ENCODE measurements at places on chromosomes 7 and 10. TPM values are rescaled to one million over a fixed set of nuclear protein-coding genes. Genes with fewer than 3 reads are reported as not detected.
A peak's percentile ranks its signal among the peaks of the same experiment; 100 is the strongest.

The FAM180A gene
- not detected for total RNA-seq

The PAPOLB gene
- total RNA-seq, result 0.10 TPM

The ST8SIA6 gene
- 1.7 TPM for total RNA-seq

The SPDYE18 gene
- not detected for total RNA-seq

The C1QL3 gene
- 0.80 TPM for total RNA-seq

The COBL gene
- 1.8 TPM for total RNA-seq

The ZNF736 gene
- total RNA-seq, result 15.8 TPM

The HOXA2 gene
- 1.1 TPM for total RNA-seq

The IFIT3 gene
- total RNA-seq, result 16.8 TPM

The HECW1 gene
- 0.15 TPM for total RNA-seq

The TAS2R4 gene
- total RNA-seq, result 1.1 TPM

The SKIDA1 gene
- total RNA-seq, result 5.9 TPM

The PALD1 gene
- total RNA-seq, result 166 TPM

The TMEM196 gene
- total RNA-seq, result not detected

- no peak for DNase-seq
Measured at GRCh38 chr10:3651969-3652653, 132.9 kb downstream of the KLF6 start.

GRCh38 chr10:97475936-97476594 lies 22.2 kb downstream of the MMS19 start:
- no peak for DNase-seq

GRCh38 chr10:124705817-124706461 lies 38.2 kb downstream of the FAM53B start:
- DNase-seq, result no peak

- DNase-seq, result no peak
Measured at GRCh38 chr7:72057231-72057630, 354.9 kb downstream of the CALN1 start.

DNA sequence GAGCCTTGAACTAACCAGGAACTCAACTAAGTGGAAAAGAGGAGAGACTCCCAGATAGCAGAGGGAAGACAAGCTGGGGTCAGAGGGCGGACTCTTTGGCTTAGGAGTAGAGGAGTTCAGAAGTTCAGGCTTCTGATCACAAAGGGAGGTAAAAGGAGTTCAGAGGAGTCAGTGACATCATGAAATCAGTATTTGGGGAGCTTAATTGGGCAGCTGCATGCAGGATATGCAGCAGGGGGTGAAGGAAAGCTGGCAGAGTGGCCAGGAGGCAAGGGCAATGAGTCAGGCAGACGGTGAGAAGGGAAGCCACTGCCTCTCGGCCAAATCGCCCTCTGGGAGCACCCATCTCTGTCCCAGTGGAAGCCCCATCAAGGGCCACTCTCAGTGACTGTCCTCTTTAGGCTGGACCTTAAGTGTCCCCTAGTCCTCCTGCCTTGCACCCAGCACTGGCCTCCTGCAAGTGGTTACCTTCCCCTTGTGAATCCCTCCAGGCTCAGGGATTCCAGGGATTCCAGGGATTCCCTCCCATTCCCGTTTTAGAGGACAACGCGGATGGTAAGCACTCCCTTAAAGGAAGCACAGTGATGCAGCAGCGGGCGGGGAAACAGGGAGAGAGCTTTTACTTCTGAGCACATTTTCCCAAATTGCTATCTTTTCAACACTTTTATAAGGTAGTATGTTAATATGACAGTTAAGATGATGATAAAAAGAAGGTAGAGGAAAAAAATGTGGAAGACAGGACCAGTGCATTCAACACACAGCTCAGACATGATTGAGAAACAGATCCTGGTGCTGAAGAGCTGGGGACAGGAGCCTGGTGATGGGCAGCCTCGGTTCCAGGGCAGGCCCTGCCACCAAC lies 72.6 kb downstream of the KCNMA1 start:
- no peak for DNase-seq

DNA sequence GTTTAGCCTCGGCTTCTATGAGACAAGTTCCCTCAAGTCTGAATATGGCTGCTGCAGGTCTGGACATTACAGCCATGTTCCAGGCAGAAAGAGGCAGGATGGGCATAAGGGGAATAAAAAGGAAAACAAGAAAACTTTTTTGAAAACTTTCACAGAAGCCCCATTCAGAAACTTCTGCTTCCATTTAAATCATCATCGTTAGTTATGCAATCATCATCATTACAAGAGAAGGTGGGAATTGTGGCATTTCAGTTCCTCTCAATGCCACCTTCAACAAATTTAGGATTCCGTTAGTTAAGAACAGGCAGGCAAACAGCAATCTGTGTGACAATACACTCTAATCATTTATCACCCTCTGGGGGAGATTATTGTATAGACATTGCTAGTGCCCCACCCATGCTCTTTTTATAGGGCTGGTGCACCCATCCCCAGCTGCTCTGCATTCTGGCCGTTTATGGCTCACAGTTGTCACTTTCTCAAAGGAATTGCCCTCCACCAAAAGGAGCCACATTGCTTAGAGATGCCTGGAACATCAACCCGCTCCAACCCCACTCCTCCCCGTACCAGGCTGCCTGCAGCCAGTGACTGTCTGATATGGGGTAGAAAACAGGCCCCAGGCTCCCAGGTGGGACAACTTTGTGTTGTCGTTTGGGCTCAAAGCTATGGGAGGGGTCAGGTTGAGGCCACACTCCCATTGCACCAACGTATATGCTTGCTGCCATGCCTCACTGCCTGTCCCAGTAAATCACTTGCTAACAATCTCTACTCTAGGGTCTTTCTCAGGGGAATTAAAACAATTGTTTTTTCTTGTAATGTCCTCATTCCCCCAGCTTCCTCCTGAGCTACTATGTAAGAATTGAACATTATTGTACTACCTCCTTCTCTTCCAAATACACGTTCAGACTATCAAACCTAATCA lies 24.2 kb downstream of the ITGB8 start:
- no peak for DNase-seq

DNA sequence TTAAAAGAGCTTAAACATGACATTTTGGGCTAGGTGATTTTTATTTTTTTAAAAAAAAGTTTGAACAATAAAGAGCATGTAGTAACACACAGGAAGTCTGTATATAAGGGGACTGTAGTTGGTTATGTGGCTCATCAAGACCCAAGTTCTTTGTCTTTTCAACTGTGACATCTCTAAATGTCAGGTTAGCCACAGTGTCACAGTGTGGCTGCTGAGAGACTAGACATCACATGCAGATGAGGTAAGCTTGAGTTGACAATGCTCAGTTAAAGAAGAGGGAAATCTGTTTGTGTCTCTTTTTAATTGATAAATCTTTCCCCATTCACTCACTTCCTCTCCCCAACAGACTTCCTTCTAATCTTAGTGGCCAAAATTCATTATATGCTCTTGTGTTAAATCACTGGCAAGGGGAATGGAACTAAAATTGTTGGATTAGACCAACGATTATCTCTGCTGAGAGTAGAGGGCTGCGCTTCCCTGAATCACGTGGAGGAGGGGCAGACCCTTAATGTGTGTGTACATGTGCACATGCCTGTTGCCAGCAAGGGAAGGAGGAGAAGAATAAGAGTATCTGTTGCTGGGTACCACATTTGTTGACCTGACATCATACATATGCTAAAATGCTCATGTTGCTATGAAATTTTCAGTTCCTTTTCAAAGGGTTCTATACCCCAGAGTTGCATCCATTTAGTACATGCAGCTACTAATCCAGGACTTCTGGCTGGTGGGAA lies 78.3 kb downstream of the MMRN2 start:
- no peak for DNase-seq

GRCh38 chr10:30017556-30017955 lies 41.8 kb downstream of the JCAD start:
- DNase-seq, result no peak

GRCh38 chr10:15472431-15473395 lies 101.6 kb upstream of the FAM171A1 start:
- no peak for DNase-seq

DNA sequence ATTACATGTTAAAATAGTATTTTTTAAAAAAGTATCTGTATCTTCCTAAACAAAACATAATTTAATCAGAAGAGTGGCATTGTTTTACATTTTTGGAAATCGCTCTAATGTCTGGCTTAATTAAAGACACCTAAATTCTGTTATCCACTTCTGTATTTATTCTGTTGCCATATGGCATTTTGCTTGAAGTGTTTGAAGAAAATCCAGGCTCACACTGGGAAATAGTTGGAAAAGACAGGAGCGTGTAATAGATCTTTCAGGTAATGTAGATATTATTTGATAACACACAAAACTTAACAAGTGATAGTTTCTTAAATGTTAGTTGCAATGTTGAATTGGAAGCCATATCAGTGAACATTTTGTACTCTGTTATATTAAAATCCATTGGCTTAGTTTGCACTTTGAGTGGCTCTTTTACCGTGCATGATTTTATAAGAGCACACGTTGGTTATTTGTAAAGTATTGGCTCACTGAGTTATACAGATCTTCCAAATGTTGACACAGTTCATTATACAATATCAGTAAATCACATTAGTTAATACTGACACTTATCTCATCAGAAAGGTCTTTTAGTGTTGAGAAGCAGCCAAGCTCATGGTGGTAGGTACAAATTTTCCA lies 128.4 kb upstream of the NPVF start:
- no peak for DNase-seq

- no peak for DNase-seq
Measured at GRCh38 chr10:102511583-102512274, 8.0 kb downstream of the SUFU start.

GRCh38 chr7:141133646-141134045 lies 59.8 kb downstream of the TMEM178B start:
- no peak for DNase-seq

DNA sequence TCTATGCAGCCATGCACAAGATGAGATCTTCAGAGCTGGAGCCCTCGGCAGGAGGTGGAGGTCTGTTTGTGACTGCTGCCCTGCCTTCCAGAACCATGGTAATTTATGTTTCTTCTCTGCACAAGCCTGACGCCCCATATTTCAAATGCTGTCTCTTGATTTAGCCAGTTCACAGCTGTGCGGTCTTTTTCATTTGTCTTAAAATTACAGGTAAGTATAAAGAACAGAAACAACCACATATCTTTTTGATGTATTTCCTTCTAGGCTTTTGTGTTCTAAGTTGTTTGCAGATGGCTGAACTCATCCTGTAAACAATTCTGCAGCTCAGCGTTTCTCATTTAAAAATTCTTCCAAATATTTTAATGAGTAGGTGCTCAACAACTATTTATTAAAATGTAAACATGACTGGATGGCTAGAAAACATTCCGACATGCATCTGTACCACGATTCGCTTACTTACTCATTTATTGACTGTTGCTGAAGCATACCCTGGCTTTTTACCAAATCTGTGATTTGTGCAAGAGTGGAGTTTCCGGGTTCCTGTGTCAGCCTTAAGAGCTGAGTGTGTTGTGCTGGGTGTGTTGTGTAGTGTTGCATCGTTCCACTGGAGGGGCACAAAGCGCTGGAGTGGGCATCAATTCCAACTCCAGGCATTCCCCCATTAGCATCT lies 58.9 kb downstream of the PIP4K2A start:
- DNase-seq, result no peak

- DNase-seq, result no peak
Measured at GRCh38 chr10:3971713-3972112, 186.7 kb upstream of the KLF6 start.

DNA sequence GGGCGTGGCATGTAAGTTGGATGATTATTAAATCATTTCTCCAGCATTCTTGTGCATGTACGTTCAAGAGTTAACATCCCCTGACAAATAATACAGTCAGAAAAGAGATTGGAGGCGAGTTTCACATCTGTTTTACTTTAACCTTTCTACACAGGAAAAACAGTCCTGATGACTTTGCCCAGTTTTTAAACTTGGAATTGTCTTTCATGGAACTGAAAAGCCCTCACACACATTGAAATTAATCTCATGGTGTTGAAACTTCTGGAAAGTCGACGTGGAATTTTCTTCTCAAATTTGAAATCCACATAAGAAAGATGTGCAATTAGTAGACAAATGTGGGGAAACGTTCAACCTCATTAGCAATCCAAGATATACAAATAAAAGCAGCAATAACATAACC lies 31.2 kb upstream of the ZNF438 start:
- no peak for DNase-seq

DNA sequence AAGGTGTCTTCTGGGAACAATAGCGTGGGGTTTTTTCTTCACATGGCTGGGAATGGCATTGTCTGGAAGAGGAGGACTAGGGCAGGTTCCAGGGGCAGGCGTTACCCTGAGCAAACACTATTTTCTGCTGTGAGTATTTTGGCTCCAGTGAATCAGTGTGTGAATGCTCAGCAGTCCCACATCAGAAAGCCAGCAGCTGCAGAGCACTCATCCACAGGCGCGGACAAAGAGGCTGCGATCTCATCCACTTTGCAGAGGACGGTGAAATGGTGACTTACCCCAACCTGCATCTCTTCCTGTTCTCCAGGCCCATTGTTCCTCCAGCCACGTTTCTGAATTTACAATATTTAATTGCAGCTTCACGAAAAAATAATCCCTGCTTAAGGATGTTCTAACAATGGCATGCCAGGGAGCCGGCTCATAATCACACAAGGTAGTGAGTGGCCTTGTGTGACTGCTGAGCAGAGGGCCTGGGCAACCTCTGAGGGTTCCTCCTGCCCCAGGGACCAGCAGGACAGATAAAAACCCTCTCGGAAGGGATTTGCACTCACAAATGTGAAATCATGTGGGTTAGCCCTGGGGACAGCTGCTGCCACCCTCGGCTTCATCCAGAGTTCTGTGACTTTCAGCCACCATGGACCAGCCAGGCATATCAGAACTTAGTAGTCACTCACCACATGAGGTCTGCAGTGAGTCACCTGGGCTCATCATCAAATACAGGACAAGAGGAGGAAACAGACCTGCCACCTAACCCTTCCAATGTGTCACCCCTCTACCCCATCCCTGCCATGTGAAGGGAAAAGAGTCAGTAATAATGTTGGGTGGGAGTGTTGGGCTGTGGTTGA lies 65.0 kb upstream of the EN2 start:
- DNase-seq, result no peak

- DNase-seq, result peak; percentile 30
Measured at GRCh38 chr7:45889367-45890067, 1.2 kb downstream of the IGFBP1 start.
